ENCODE measurements at places on chromosomes 6 and 20.

GRCh38 chr20:49824206-49824605 lies 11.6 kb downstream of the SLC9A8 start:
- DNase-seq = no peak

GRCh38 chr6:49666930-49667757 lies 30.5 kb upstream of the RHAG start:
- DNase-seq = no peak

DNA sequence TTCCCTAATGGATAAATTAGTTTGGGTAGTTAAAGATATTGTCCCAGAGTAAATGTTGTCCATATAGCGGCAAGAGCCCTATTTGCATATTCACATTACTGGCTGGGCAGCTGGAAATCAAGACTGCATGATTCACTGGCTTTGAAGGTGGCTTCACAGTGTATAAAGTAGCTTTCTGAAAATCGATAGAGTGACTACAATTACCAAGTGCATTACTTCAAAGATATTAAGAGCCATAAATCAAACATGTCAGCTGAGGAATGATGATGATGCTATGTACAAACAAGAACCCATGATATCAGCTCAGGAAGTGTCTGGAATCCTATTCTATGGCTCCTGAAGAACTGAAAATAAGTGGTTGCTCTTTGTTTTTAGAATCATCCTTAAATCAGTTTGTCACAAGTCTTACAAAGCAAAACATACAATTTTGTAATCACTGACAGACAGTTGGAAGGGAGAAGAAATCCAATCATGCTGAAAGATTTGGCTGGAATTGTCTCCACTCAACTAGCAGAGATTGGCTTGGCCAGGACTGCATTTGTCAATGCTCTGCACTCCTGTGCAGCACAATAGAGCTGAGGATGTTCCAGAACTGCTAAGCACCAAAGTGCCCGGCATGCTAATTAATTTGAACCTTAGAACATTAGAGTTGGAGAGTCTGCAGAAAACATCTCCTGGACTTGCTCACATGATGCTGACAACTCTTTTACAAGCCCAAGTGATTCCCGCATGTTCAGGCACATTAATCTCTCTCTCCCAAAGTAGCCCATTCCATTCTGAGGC lies 77.9 kb upstream of the B3GAT2 start:
- no peak for DNase-seq

DNA sequence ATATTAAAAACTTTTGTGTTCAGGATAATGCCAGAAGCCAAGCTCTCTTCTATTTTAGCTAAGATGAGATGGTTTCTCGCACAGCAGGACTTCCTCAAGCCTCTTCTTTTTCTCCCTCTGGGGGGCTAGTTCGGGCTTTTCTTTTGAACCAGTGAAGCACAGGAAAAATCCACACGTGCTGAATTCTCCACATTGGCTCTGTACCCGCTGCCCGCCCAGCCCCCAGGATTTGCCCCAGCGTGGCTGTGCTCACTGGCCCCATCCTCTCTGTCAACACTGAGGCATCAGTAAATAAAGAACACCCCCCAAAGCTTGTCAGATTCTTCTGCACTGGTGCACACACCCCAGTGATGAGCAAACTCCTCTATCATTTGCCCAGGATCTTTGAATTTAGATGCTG lies 232.8 kb downstream of the ZNF217 start:
- no peak for DNase-seq

GRCh38 chr20:49132995-49133478 lies 55.1 kb downstream of the STAU1 start:
- DNase-seq = peak; percentile 62

GRCh38 chr6:133129556-133129955 lies 111.6 kb upstream of the EYA4 start:
- no peak for DNase-seq

DNA sequence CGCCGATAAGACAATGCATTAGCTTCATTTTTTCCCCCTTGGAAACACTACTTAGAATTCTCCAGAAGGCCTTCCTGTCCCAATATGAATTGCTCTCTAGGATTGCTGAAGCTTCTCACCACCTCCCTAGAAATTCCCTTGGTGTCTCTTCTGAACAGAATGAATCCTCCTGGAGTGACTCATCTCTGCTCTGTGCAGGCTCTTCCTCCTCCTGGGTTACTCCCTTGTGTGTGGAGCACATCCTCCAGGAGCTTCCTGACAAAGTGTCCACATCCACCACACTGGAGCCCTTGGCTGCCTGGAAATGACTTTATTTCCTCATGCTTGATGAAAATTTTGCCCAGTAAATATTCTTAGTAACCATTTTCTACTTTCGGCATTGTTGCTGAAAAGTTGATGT lies 54.4 kb downstream of the DTNBP1 start:
- no peak for DNase-seq

- DNase-seq = peak; percentile 29
Observed at GRCh38 chr6:110944681-110945151, 13.8 kb upstream of the GTF3C6 start.

GRCh38 chr6:454148-454991 lies 62.8 kb downstream of the IRF4 start:
- no peak for DNase-seq

- no peak for DNase-seq
Observed at GRCh38 chr6:29739882-29740261, 16.6 kb downstream of the HLA-F start.

- DNase-seq = no peak
Observed at GRCh38 chr6:58198301-58198700, 880.9 kb downstream of the PRIM2 start.

GRCh38 chr20:23356203-23356602 lies 5.6 kb downstream of the NXT1 start:
- DNase-seq = no peak

DNA sequence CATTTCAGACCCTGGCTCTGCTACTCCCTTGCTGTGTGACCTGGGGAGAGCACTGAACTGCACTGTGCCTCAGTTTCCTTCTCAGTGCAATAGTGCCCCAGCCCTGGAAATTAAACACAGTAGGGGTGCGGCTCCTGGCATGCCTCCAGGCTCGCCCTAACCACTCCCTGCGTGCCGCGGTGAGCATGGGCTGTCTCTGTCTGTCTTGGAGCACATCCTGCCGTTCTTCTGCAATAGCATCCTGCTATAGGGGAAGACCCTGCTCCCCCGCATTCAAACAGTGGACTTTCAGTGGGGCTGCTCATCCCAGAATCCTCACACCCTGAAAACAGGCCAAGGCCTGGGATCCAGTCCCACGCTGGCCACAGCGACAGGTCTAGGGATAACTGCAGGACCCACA lies 129.5 kb downstream of the FOXC1 start:
- DNase-seq = no peak

GRCh38 chr6:163151212-163151611 lies 263.3 kb upstream of the QKI start:
- DNase-seq = no peak

DNA sequence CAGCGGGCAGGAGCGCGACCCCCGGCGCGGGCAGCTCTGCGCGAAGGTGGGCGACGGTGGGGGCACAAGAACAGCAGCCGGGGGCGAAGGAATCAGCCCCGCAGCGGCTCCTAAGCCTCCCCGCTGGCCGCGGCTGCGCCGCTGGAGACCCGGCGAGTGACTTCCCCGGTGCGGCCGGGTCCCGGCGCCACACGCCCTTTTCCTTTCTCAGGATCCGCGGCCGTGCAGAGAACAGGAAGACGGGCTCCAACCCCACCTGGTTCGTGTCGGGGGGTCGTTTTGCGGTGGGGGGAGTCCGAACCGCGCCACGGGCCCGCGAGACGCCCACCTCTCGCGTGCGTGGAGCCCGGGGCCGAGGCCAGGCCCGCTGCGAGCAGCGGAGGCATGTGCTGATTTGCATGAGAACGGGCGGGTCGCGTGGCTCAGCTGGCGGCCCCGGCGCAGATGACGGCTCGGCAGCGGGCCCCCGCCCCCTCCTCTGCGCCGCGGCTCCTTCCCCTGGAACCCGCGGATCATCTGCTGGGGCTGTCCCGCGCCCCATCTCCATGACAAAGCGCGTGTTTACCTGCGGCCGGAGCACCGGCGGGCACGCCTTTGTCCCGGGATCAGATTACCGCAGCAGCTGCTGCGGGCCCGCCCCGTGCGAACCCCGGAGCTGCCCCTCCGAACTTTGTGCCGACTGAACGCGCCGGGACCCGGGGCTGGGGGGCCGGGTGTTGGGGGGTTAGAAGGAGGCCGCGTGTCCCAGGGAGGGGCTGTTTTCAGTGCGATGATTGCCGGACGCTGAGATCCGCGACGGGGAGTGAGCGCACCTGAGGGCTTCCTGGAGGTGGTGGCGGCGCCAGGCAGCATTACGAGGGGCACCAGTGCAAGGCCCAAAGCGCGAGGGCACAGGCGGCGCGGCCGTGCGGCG lies 4.9 kb upstream of the DLL1 start:
- DNase-seq = no peak

GRCh38 chr20:9794831-9795230 lies 44.0 kb downstream of the PAK5 start:
- DNase-seq = no peak

DNA sequence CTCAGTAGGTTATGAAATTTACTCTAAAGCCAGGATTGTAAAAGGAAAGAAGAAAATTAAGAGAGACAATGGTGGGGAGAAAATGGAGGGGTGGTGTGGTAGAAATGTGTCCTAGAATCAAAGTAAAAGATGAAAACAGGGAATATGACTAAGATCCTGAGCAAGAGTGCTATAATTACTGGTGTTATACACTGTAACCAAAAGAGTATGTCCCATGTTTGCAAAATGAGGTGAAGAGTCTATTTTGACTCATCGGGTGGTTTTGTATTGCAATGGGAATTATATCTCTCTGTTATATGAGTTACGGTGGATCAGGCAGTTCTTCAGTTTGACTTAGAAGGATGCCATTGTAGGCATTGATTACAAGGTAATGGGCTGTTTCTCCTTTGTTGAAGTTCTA lies 8.5 kb downstream of the L3MBTL3 start:
- no peak for DNase-seq

- no peak for DNase-seq
Observed at GRCh38 chr20:17210983-17211382, 15.9 kb upstream of the PCSK2 start.

DNA sequence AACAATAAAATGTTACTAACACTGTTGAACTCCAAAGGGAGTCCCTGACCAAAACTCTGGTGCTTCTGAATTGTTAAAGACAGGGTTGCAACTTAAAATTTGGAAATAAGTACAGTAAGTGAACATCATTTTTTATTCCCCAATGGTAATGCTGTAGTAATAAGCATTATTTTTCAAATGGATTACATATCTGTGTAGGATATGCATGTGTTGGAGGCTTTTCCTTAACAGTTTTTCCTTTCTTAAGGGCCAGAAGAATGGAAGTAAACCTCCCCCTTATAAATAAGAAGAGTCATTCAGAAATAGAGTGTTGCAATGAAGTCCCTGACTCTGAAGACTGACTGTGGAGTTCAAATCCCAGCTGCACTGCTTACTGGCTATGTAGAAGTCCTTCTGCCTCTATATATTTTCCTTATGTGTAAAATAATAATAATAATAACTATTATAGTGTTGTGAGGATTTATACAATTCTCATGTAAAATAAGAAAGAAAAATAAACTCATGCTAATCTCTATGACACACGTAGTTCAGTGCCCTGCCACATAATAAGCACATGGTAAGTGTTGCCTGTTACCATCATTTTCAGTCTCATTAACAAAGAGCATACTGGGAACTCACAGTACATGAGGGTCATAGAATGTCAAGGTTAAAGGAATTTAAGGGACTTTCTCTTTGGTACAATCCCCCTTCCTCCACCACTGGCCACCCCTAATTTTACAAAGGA lies 129.8 kb upstream of the SMLR1 start:
- no peak for DNase-seq

- DNase-seq = no peak
Observed at GRCh38 chr6:134117409-134117808, 65.0 kb upstream of the SLC2A12 start.
